ENCODE measurements at places on chromosomes 5 and 9. TPM values are rescaled to one million over a fixed set of nuclear protein-coding genes. Genes with fewer than 3 reads are reported as not detected.

- DNase-seq = peak; percentile 73
Observed at GRCh38 chr5:23208959-23209431, 298.4 kb upstream of the PRDM9 start.

DNA sequence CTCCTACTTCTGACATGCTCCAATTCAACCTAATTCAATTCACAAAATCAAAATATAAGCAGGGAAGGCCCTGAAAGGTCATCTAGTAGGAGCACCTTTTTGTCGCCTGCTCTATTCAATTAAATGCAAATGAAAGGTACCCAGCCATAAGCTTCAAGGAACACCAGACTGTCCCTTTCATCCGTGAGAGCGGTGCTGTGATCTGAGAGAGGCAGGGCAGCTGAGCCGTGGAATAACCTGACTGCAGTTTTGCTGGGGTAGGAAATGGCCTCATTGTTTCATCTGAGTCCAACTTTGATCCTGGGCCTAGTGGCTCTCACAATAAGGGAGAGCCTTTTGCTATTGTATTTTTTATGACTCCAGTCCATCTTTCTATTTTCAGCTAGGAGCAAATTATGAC is 39.8 kb upstream of the GLRA1 start:
- no peak for DNase-seq

- DNase-seq = no peak
Observed at GRCh38 chr5:158869092-158869491, 230.6 kb downstream of the EBF1 start.

DNA sequence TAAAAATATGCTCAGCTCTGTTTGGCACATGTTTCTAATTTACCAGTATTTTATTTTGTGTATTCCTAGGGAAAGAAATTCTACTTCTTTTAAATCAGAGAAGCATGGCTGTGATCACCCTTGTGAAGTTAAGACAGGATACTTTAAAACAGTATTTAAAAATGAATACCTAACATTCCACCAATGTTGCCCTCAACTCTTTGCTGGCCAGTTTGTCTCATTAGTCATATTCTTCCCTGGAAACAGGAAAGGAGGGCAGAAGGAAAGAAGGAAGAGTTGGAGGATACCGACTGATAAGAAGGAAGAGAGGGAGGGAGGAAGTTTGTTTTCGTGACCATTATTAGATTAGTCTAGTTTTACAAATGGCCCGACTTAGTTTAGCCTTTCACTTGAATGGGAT is 137.4 kb downstream of the PLK2 start:
- peak; percentile 29 for DNase-seq

DNA sequence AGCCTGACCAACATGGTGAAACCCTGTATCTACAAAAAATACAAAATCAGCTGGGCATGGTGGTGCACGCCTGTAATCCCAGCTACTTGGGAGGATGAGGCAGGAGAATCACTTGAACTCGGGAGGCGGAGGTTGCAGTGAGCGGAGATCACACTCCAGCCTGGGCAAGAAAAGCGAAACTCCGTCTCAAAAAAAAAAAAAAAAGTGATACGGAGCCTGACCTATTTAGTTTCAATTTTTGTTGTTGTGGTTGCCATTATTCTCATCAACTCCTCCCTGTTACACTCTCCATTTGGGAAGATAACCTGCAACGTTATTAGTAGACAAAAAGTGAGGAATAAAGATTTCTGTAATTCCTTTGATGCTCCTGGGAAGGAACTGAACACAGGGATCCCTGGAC is 1.3 kb downstream of the STOM start:
- no peak for DNase-seq

- no peak for DNase-seq
Observed at GRCh38 chr9:82554381-82554780, 508.6 kb downstream of the RASEF start.

Gene SHLD3
- total RNA-seq = 4.1 TPM

Gene ADAMTS16
- total RNA-seq = not detected

Gene PITX1
- 87.7 TPM for total RNA-seq
